Lung (tissue), 17 donors: ENCODE measurements at places on chromosomes 5 and 9. TPM values are rescaled to one million over a fixed set of nuclear protein-coding genes. Genes with fewer than 3 reads are reported as not detected.

Gene TUSC1
- 14.0 TPM for polyA plus RNA-seq

Gene TLR4
- 41.6 TPM for polyA plus RNA-seq

Gene SGCD
- polyA plus RNA-seq, result 1.1 TPM

Gene SH3RF2
- 7.2 TPM for polyA plus RNA-seq

Gene RNF183
- polyA plus RNA-seq, result 1.1 TPM

Gene LAMC3
- polyA plus RNA-seq, result 12.1 TPM

Gene RLN1
- 0.11 TPM for polyA plus RNA-seq

GRCh38 chr5:131228646-131229045 lies 35.2 kb upstream of the CDC42SE2 start:
- H3K4me1 ChIP-seq, result no peaks in the 10 kb centered on the region
- H3K36me3 ChIP-seq, result no peaks in the 10 kb centered on the region
- no peak overlapping the region for H3K4me3 ChIP-seq
- H3K27ac ChIP-seq, result no peak overlapping the region
- DNase-seq, result no peak

DNA sequence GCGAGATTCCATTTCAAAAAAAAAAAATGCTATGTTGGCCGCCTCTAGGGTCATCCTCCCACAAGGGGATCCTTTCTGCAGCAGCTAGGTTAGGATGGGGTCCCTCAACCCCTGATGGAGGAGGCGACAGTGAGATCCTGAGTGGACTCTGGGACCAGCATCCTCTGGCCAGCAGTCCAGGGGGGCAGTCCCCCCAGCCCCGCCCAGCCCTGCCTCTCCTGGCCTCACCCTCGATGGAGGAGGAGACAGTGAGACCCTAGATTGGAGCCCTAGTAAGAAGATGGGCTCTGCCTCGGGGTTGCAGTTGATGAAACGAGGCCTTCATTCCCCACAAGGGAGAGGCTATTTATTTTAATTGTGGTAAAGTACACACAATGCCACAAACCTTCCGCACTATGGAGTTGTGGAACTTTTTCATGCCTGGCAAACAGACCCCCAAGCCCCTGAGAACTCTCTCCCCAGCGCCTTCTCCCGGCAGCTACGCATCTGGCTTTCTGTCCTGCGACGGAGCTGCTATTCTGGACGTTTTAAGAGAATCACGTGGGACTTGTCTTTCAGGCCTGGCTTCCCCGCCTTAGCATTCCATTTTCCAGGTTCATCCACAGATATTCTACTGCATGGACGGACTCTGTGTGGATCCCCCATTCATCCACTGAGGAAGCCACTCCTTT lies 15.8 kb downstream of the VAV2 start:
- H3K27me3 ChIP-seq, result no peaks in the 10 kb centered on the region
- peaks cover 6% of the 10 kb centered on the region for H3K4me1 ChIP-seq
- H3K36me3 ChIP-seq, result no peaks in the 10 kb centered on the region
- peak; percentile 7 for DNase-seq
- no peak overlapping the region for H3K4me3 ChIP-seq

- no peak overlapping the region for H3K4me3 ChIP-seq
- no peak overlapping the region for H3K27ac ChIP-seq
- no peaks in the 10 kb centered on the region for H3K27me3 ChIP-seq
- no peaks in the 10 kb centered on the region for H3K4me1 ChIP-seq
- no peak for DNase-seq
These were observed 309.6 kb upstream of the RFX3 start for GRCh38 chr9:3835393-3835792.

DNA sequence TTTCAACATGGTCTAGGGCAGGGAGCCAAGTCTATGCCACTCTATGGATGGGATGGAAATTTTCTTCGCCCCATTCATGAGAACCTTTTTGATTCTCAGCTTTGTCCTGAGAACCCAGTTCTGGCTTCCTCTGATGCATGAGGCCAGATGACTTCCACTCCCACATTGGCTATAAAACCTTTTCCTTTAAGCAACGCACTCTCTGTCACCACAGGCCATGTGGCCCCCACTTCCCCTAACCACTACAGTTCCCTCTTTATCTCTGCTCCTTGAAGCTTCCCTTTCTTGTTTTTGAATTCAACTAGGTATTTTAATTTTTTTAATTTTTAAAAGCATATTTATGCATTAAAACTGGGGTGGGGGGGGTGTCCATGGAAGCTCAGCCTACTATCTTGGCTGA lies 401.3 kb downstream of the ENC1 start:
- no peaks in the 10 kb centered on the region for H3K27me3 ChIP-seq
- H3K27ac ChIP-seq, result no peak overlapping the region
- no peaks in the 10 kb centered on the region for H3K36me3 ChIP-seq
- no peak overlapping the region for H3K4me3 ChIP-seq
- peaks cover 4% of the 10 kb centered on the region for H3K4me1 ChIP-seq
- DNase-seq, result no peak

DNA sequence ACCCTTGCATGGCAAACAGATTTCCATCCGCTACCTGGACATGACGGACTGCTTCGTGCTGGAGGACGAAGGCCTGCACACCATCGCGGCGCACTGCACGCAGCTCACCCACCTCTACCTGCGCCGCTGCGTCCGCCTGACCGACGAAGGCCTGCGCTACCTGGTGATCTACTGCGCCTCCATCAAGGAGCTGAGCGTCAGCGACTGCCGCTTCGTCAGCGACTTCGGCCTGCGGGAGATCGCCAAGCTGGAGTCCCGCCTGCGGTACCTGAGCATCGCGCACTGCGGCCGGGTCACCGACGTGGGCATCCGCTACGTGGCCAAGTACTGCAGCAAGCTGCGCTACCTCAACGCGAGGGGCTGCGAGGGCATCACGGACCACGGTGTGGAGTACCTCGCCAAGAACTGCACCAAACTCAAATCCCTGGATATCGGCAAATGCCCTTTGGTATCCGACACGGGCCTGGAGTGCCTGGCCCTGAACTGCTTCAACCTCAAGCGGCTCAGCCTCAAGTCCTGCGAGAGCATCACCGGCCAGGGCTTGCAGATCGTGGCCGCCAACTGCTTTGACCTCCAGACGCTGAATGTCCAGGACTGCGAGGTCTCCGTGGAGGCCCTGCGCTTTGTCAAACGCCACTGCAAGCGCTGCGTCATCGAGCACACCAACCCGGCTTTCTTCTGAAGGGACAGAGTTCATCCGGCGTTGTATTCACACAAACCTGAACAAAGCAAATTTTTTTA lies 242.9 kb downstream of the MARCHF11 start:
- no peak overlapping the region for H3K4me3 ChIP-seq
- H3K36me3 ChIP-seq, result peaks cover 24% of the 10 kb centered on the region
- no peak for DNase-seq
- no peak overlapping the region for H3K27ac ChIP-seq

DNA sequence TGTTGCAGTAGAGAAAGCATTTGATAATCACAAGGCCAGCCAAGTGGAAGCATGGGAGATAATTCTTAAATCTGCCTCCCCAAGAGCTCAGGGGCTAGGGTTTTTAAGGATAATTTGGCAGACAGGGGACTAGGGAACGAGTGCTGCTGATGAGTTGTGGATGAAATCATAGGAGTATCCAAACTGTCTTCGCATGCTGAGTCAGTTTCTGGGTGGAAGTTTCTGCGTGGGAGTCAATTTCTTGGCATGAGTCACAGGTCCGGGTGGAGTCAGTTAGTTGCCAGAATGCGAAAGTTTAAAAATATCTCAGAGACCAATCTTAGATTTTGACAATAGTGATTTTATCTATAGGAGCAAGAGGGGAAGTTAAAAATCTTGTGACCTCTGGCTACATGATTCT lies 112.6 kb downstream of the TMC1 start:
- no peak for DNase-seq
- H3K4me1 ChIP-seq, result no peaks in the 10 kb centered on the region
- H3K27ac ChIP-seq, result no peak overlapping the region
- no peak overlapping the region for H3K4me3 ChIP-seq
- H3K27me3 ChIP-seq, result no peaks in the 10 kb centered on the region

GRCh38 chr5:92544596-92544995 lies 1036.4 kb downstream of the NR2F1-AS1 start:
- DNase-seq, result peak; percentile 76
- no peak overlapping the region for H3K4me3 ChIP-seq

DNA sequence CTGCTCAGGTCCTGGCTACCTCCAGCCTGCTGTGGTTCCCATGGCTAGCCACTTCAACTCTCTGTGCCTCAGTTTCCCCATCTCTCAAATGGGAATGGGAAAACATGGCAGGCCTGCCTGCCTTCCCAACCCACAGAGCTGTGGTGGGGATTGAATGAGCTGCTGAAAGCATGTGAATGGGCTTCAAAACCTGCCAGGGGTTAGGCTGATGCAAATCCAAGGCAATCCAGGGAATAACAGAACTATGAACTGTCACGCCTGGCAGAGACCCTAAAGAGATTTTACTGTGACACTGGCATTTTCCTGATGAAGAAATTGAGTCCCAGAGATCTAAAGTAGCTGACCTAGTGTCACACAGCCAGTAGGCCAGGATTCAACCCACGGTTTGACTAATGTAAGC lies 29.9 kb upstream of the TCF7 start:
- H3K4me1 ChIP-seq, result no peaks in the 10 kb centered on the region
- DNase-seq, result no peak
- H3K36me3 ChIP-seq, result no peaks in the 10 kb centered on the region
- no peak overlapping the region for H3K4me3 ChIP-seq

DNA sequence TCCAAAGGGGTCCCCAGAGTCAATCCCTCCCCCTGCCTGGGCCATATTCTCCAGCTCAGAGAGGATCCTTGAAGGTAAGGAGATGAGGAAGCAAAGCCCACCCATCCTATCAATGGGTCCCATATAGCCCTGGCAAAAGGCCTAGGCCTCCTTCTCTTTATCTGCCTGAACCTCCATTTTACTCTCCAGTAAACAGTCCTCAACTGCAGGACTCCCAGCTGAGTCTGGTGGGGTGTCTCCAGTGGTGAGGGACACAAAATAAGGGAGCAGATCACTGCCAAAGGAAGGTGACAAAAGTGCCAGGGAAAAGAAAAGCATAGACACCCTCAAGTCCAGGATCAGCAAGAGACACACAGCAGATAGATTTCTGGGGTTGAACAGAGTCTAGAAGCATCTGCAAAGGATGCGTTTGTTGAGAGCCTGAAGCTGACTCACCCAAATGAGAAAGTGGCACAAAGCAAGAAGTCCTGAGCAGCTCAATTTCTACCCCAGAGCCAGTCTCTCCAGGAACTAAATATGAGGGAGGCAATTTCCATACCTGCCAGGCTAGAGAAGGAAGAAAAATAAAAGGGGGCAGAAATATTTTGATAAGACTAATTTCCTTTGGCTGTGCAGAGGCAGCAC lies 2.7 kb upstream of the EBF1 start:
- no peaks in the 10 kb centered on the region for H3K36me3 ChIP-seq
- DNase-seq, result no peak
- no peak overlapping the region for H3K4me3 ChIP-seq
- peak overlapping the region; percentile 10 for H3K27ac ChIP-seq
- H3K27me3 ChIP-seq, result peaks cover 74% of the 10 kb centered on the region
